ENCODE measurements at places on chromosomes 1 and 21.

GRCh38 chr1:163035446-163036249 lies 33.5 kb upstream of the RGS4 start:
- no peak for DNase-seq

DNA sequence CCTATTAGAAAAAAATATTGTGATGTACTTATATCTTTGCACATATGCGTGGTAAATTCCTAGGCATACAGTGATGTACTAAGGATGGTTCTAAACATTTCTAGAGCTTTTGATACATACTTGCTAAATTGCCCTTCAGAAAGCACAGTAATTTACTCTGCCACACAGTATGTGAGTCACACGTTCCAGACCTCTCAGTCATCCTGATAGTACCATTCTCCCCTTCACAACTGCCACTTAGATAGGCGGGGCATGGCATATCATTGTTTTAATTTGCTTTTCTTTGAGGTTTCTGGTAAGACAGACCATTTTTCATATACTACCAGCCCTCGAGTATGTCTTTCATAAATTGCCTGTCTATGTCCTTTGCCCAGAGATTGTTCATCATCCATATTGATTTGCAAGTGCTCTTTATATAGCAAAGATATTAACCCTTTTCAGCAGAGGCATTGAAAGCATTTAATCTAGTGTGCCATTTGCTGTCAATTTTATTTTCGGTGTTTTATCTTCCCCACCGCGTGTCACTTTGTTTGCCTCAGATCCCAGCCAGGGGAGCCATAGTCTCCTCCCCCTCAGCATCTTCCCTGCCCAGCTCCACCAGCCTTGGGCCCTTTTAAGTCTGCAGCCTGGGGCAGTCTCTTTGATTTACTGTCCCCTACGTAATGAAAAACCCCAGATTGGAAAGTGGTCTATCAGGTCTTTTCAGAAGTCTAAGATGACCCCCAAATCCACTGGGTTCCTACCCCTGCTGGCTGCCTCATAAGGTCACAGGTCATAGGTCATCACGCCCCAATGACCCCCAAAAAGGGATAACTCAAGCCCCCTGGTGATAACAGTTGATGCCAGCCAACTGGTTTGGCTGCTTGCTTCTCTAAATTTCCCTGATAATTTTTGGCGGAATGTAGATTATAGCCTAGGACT lies 11.8 kb upstream of the PAX7 start:
- no peak for DNase-seq

GRCh38 chr1:50976890-50977574 lies 7.0 kb downstream of the CDKN2C start:
- no peak for DNase-seq

- DNase-seq = no peak
These were observed 10.5 kb downstream of the AXDND1 start for GRCh38 chr1:179376223-179376622.

GRCh38 chr21:45039317-45040156 lies 34.8 kb upstream of the ADARB1 start:
- no peak for DNase-seq

DNA sequence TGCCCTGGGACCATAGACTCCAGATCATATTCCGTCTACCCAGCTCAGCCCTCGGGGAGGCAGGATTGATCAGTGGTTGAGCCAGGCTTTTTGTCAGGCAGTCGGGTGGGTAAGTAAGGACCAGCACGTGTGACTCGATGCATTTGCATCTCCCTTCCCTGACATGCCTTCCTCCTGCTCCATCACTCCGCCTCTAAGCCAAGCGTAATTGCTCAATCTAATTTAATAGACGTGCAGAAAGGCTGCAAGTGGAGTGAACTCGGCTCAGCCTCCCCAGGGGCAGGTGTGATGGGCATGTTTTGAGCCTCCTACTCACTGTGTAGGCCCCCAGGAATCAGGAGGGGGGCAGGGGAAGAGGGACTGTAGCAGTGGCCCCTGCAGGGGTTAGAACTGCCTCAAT lies 34.6 kb upstream of the GRIK3 start:
- no peak for DNase-seq

DNA sequence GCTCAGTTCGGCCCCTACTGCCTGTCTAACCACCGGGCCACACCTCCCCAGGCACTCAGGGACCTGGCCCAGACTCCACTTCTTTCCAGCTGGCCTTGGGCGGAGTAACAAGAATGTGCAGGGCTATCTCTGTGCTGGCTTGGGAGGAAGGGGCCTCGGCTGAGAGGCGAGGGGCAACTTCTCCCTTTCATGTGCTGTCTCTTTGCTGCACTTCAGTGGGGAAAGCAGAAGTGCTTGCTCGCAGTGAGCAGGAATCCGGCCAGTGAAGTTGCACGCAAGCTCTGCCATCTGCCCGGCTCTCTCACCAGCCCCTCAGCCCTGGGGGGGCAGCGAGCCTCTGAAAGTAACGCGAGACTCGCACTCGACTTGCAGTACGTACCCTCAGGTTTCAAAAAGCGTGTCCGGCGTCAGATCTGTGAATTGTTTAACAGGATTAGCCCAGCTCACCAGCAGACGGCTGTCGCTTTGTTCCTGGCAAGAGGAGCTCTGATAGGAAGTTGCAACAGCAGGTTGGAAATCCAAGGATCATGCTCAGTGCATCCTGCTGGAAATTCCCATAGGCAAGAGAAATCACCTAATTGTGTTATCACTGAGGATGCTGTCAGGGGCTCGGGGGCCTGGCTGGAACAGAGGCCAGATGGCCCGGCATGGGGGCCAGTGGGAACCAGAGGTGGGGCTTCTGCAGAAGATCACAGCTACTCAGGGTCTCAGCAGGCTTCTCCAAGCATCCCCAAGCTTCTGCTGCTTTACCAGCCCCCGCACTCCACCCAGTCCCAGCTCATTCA lies 221.1 kb downstream of the NPHP4 start:
- no peak for DNase-seq

DNA sequence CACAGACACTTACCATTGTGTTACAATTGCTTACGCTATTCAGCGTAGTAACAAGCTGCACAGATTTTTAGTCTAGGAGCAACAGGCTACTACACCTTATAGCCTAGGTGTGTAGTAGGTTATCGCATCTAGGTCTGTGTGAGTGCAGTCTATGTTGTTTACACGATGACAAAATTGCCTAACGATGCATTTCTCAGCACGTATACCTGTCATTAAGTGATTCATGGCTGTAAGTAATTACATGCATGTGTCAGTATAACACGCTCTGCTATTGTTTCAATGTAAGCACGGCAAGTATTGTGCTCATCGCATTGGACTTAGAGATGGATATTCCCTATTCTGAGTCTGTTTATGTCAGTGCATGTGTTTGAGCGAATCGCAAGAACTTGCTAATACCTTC lies 15.7 kb upstream of the ZBTB18 start:
- no peak for DNase-seq
